ENCODE measurements at places on chromosomes 12 and 14. TPM values are rescaled to one million over a fixed set of nuclear protein-coding genes. Genes with fewer than 3 reads are reported as not detected.

DNA sequence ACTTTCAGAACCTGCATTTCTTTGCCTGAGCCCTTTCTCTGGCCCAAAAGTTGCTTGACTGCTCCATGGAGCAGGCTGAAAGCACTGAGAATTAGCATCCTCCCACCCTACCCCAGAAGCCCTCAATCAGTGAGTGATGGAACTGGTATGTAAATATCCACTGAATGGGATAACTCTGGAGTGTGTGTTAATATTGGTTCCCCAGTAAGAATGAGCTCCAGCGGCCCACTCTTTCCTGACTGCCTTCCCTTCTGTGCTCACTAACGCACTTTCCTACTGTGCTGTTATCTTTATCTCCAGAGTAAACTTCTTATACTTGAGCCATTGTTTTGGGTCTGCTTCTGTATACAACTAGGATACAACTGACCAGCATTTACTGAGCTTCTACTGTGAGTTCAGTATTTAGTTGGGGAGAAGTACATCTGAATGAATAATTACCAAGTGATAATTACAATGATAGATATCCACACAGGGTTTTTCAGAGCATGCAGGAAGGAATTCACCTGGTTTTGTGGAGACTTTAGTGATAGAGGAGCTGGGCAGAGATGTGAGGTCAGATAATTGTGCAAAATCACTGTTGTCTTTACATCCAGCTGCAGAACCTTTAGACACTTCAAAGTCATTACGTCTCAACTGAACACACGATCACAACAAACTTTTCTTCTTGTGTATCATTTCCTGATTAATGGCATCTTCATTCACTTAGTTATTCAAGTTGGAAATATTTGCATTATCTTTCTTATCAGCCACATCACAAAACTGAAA lies 149.2 kb upstream of the BTG1 start:
- DNase-seq, result no peak

DNA sequence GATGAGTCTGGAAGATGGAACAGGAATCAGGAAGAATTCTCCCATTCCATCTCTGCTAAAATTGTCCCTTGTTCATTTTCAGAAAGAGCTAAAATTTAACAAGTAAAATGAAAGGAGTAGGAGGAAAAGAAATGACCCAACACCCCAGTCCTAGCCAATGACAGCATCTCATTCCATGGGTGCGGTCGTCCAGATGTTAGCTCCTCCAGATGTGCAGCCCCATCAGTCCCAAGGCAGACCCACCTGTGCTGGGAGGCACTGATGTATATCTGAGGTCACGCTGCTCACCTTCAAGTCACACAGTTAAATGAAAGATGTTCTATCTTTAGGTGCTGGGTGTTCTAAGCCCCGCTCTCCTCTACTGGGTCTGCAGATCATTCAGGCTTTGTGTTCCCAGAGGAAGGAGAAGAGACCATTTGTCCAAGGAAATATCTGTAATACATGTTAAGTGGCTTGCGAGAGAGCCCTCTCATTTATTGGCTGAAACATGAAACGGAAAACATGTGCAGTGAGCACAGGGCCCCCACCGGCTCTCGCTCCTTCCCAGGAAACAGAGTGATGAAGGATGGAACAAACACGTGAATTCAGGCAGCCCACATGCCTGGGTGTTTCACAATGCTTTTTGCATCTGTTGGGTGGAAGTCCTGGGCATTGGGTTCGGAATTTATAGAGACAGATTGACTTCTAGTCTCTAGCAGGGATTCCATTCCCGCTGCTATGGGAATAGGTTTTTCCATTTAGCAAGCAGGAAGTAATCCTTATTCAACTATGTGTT lies 294.6 kb downstream of the NUAK1 start:
- DNase-seq, result no peak

GRCh38 chr14:95547272-95547625 lies 12.4 kb downstream of the GLRX5 start:
- DNase-seq, result no peak

- DNase-seq, result no peak
Measured at GRCh38 chr14:23361320-23361719, 3.7 kb downstream of the EFS start.

DNA sequence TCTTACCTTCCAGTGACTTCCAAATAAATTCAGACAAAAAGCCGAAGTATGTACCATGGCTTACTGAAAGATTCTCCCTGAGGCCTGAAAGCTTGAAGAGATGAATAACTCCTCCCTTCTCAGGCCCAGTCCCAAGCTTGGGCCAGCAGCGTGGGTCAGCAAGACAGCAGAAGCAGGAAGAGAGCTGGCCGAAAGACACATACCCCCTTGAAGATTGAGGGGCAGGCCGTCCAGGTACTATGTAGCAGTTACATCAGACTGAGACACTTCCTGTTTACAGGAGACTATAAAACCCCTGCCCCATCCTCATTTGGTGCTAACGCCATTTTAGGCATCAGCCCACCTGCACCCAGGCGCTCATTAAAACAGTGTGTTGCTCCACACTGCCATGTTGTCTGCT lies 15.0 kb downstream of the NDUFA12 start:
- no peak for DNase-seq

DNA sequence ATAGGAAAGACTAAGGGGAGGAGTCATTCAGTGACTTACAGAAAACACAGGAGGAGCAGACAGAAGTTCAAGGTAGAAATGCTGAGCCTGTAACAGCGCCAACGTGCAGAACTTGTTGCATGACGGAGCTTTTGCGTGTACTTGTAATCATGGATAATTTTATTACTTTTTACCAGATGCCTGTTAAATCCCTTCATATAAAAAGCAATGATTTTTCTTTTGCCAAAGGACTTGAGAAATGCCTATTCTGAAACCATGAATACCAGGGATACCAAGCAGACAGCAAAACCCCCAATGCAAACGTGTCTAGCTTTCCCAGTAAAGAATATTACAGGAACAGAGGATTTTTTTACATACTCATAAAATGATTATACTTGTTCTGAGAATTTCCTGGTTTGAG lies 163.6 kb upstream of the GSC start:
- no peak for DNase-seq

DNA sequence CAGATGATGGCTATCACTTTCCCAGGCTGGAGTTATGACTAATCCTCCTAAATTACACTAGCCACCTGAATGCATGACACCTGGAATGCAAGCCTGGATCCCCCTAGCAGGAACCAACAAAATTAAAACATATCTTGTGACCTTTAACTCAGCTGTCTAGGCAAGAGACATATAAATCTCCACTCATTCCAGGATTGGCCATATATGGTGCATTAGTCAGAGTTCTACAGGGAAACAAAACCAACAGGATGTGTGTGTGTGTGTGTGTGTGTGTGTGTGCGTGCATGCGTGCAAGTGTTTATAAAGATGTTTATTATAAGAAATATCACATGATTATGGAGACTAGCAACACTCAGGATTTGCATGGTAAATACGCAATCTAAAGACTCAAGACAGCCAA lies 212.8 kb downstream of the KIF21A start:
- no peak for DNase-seq

DNA sequence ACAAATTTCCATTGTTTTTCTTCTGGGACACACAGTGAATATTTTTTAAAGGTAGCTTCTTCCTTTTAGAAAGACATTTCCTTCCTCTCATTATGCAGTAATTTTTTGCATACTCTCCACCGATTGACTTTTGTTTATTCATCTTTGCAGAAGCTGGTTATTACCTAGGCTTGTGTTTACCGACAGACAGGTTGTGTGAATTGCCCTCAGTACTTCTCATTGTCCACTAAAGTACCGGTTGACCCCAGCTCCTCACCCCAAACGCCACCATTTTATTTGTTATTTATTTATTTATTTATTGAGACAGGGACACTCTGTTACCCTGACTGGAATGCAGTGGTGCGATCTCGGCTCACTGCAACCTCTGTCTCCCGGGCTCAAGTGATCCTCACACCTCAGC lies 63.4 kb upstream of the MYL2 start:
- DNase-seq, result no peak

GRCh38 chr14:99188731-99189191 lies 83.2 kb downstream of the BCL11B start:
- DNase-seq, result no peak

- DNase-seq, result no peak
Measured at GRCh38 chr12:114866331-114866730, 182.4 kb upstream of the TBX3 start.

DNA sequence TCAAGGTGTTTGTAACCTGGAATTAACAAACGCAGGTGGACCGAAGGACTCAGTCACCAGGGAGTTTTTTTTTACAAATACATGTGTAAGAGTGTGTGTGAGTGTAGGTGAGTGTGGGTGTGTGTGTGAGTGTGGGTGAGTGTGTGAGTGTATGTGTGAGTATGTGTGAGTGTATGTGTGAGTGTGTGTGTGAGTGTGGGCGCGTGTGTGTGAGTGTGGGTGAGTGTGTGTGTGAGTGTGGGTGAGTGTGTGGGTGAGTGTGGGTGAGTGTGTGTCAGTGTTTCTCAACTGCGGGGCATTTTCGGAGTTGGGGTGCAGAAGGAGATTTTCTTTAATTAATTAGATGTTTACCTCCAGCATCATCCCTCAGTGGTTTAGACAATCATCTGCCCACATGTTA lies 1178.8 kb downstream of the VRK1 start:
- no peak for DNase-seq

GRCh38 chr14:25666877-25667276 lies 616.9 kb upstream of the STXBP6 start:
- no peak for DNase-seq

DNA sequence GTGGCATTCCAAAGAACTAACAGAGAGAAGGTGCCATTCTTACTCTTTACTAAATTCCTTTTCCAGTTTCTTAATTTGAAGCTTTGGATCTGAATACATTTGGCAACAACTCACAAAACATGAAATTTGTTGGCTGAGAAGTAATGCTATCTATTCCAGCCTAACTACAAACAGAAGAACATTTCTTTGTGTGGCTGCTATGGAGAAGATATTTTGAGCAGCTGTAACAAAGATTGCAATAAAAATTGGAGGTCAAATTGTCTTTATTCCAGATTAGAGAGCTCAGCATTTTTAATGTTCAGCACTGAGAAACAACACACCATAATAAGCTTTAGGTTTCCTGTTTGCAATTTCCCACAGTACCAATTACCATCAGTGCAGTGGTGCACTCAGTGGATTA lies 835.8 kb upstream of the FLRT2 start:
- no peak for DNase-seq

- DNase-seq, result no peak
Measured at GRCh38 chr12:77337362-77337761, 272.0 kb upstream of the E2F7 start.

DNA sequence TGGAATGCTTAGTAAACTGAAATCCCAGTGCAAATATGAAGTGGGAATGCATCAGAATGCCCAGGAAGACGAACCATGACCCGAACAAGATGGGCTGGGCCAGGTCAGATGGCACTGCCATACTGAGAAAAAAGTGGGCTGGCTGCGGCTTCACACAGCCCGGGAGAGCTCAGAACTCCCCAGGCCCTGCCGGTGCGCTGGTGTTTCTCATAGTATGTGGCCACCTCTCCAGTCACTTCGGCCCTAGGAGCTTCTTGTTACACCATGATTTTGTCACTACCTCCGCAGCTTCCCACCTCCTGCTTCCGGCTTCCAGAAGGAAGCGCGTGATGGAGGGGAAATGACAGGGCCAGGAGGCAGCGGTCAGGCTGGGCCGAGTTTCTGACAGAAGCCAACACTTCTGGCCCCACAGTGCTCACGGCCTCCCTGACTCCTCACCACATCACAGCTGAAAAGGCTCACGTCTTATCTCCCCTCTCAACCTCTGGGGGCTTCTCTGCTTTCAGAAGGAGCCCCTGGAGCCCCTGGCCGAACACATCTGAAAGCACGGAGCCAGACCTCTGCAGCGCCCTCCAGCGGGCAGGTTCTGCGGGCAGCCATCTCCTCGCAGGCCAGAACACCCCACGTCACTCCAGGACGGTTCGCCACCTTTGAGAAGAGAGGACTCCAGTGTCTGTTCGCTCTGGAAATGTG lies 30.7 kb downstream of the DAD1 start:
- no peak for DNase-seq

DNA sequence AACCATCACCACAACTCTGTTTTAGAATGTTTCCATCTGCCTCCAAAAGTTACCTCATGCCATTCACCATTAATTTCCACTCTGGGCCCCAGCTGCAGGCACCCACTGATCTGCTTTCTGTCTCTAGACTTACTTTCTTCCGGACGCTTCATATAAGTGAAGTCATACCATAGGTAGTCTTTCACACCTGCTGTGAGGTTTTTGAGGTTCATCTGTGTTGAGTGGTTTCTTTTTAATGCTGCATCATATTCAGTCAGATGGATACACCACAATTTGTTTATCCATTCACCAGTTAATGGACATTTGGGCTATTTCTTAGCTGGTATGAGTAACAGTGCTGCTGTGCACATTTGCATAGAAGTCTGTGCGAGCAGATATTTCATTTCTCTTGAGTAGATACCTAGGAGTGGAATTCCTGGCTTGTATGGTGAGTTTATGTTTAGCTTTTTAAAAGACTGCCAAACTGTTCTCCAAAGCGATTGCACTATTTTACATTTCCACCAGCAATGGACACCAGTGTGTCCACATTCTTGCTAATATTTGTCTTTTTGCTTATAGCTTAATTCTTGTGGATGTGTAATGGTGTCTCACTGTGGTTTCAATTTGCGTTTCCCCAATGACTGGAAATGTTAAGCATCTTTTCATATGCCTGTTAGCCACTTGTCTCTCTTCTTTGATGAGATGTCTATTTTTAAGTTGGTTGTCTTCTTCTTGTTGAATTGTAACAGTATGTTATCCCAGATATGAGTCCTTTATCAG lies 48.3 kb downstream of the ZFYVE21 start:
- DNase-seq, result no peak

GRCh38 chr12:78096909-78097597 lies 266.4 kb downstream of the NAV3 start:
- no peak for DNase-seq

Gene DAO
- total RNA-seq, result not detected

Gene SOX5
- total RNA-seq, result 49.1 TPM

Gene RIPK3
- 0.62 TPM for total RNA-seq

Gene KCNH3
- 29.2 TPM for total RNA-seq

Gene RERG
- total RNA-seq, result 2.2 TPM

Gene ENDOU
- total RNA-seq, result not detected

Gene AVPR1A
- total RNA-seq, result 0.16 TPM

Gene CAPS2
- 12.7 TPM for total RNA-seq

Gene SLC10A1
- not detected for total RNA-seq

Gene TPPP2
- not detected for total RNA-seq

Gene NTF3
- 2.4 TPM for total RNA-seq

Gene SCN8A
- 8.1 TPM for total RNA-seq

All from progenitor cell of endocrine pancreas (in vitro differentiated cells).